AG08395 (cell line): ENCODE measurements at places on chromosomes 2 and 18.

GRCh38 chr2:159946326-159946999, 116.0 kb downstream of the PLA2R1 start:
- DNase-seq, result peak; percentile 42

- no peak for DNase-seq
These were observed 47.5 kb upstream of the ASB1 start for GRCh38 chr2:238379096-238379810.

GRCh38 chr2:183035298-183035953, 2.8 kb downstream of the NCKAP1 start:
- DNase-seq, result peak; percentile 63

GRCh38 chr2:128733450-128733849, 414.8 kb upstream of the HS6ST1 start:
- no peak for DNase-seq

DNA sequence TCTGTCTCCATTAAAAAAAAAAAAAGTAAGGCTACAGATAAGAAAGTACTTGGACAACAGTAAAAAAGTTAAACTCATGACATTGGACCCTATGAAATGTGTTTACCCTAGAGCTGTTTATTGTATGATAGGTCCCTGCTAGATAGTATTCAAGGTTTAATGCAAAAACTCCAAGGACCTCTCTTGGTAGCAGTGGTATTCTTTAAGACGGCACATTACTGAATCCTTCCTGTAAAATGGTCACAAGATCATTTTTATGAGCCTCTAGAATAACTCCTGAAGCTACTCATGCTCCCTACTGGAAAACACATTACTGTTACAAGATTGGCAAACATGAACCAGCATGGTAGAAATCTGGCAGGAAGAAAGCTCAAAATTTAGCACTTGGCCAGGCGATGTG, 38.8 kb downstream of the GALM start:
- no peak for DNase-seq

DNA sequence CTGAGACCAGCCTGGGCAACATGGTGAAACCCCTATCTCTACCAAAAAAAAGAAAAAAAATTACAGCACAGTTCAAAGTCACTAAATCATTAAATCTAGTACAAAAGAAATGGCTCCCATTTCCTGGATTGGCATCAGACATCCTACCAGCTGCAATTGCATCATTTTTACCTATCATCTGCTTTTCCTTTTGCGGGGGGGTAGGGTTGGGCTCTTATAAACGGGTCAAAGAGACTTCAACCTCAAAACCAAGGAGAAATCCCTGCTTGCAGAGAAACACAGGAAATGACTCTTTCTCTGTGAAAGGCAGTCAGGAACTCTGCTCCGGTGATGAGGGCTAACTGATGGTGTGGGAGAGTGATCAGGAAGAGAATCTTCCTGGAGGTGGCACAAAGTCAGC, 45.3 kb upstream of the RFX8 start:
- DNase-seq, result peak; percentile 36

GRCh38 chr2:106847366-106847765, 38.6 kb downstream of the ST6GAL2 start:
- DNase-seq, result no peak

GRCh38 chr2:33047939-33048338, 101.2 kb downstream of the LTBP1 start:
- DNase-seq, result no peak

DNA sequence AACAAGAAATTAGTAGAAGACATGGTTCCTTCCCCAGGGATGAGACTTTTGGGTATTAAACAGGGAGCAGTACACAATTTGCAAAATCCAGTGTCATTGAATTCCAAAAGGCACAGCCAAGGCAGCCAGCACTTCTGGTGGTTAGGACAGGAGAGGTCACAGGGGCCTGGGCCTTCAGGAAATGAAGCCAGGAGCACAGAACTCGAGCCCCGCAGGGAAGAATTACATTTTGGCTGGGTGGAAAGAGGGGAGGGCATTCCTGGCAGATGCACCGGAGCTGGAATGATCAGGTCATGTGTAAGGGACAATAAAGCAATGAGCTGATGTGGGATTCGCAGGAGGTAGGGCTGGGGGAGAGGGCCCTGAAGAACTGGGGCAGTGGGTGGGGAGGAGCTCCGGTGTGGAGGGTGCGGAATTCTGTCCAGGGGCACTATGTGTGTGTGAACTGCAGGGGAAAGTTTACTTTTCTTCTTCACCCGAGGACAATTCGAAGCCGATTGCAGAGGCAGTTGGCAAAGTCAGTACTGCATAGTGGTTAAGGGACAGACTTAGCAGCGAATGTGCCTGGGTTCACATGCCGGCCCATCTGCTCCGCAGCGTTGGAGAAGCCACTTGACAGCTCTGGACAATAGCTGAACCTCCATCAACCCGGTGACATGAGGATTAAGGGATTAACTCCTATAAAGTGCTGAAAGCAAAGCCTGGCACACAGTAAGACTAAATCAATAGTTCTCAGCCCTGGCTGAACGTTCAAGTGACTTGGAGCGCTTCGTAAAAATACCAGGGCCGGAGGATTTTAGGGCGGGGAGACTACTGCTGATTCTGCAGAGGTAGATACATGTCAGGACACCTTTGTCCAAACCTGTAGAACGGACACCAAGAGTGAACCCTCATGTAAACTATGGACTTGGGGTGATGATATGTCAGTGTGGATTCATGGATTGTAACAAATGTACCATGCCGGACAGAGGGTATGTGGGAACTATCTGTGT, 36.4 kb downstream of the ALPK2 start:
- no peak for DNase-seq

DNA sequence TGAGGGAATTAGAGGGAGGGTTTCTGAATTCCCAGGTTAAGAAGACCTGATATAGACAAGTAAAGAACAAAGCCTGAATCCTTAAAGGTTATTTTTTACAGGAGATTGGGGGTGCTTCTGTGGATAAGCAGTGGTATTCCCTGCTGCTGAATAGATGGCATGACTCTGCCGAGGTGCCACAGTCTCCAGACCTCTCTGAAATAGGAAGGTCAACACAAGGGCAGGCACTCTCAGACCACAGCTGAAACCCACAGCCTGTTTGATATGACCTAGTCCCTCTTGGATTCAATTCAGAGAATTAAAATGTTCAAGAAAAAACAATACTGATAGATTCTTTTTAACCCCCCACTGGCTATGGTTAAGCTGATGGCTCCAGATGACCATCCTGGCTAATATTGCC, 259.3 kb downstream of the PTGR3 start:
- no peak for DNase-seq

DNA sequence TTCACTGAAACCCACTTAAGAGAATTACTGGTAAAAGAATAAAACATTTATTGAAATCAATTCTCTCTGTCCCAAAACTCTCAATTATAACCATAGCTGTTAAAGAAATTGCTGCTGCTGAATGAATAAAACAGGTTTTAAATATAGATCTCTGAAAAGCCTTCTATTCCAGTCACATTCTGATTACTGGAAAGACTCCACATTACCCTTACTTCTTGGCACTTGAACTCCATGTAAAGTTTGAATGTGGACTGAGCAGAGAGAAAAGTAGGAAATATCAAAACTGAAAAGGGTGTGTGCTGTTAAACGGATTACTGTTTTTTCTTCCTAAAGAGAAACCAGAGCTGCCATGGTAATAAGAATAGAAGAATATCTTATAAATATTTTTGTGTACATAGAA, 655.3 kb upstream of the SETBP1 start:
- no peak for DNase-seq

- DNase-seq, result no peak
These were observed 52.5 kb downstream of the POLR1A start for GRCh38 chr2:86053166-86053565.

- DNase-seq, result no peak
These were observed 143.4 kb downstream of the PPP1R1C start for GRCh38 chr2:182128821-182129707.
